ENCODE measurements at places on chromosomes 6 and 20. TPM values are rescaled to one million over a fixed set of nuclear protein-coding genes. Genes with fewer than 3 reads are reported as not detected.

C4B gene
- total RNA-seq = 7.4 TPM

RAD21L1 gene
- not detected for total RNA-seq

SERAC1 gene
- total RNA-seq = 5.2 TPM

GCLC gene
- total RNA-seq = 92.6 TPM

OLIG3 gene
- not detected for total RNA-seq

PTK7 gene
- 31.8 TPM for total RNA-seq
